ENCODE measurements at places on chromosomes 6 and 20.

GRCh38 chr20:44938637-44939036, 21.6 kb downstream of the TOMM34 start:
- no peak for DNase-seq

- DNase-seq, result peak; percentile 68
These were observed 405.0 kb downstream of the CDKAL1 start for GRCh38 chr6:20939161-20939775.

DNA sequence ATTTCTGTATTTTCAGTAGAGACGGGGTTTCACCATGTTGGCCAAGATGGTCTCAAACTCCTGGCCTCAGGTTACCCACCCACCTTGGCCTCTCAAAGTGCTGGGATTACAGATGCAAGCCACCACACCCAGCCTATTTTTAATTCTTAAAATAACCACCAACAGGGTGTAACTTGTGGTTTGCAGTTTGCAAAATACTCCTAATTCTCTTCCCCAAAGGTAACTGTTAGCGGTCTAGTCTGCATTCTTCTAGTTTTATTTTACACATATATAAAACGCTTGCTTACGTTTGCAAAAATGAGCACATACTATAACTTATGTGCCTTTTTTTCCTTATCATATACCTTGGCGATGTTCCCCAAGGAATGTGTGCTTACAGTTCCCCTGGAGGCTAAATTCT, 25.6 kb upstream of the CHMP4B start:
- DNase-seq, result no peak

GRCh38 chr20:46588532-46589511, 38.4 kb upstream of the OCSTAMP start:
- DNase-seq, result no peak

DNA sequence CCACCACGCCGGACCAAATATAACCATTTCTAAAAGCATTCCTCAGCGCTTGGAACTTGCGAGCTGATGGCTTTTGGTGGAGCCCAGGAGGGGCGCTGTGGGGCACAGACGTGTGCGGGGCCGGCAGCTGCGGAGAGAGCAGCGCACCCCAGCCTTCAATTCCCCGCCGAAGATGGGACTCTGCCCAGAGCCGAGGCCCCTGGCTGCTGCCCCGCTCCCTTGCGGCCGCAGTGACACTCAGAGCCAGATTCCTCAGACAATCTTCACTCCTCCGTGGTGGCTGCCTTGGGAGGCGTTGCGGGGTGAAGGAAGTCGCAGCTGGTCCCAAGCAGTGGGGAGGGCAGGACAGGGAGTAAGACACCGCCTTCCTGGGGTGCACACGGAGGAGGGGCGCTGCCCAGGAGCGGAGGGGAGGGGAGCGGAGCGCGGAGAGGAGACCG, 87.7 kb downstream of the TMEM242 start:
- peak; percentile 12 for DNase-seq

DNA sequence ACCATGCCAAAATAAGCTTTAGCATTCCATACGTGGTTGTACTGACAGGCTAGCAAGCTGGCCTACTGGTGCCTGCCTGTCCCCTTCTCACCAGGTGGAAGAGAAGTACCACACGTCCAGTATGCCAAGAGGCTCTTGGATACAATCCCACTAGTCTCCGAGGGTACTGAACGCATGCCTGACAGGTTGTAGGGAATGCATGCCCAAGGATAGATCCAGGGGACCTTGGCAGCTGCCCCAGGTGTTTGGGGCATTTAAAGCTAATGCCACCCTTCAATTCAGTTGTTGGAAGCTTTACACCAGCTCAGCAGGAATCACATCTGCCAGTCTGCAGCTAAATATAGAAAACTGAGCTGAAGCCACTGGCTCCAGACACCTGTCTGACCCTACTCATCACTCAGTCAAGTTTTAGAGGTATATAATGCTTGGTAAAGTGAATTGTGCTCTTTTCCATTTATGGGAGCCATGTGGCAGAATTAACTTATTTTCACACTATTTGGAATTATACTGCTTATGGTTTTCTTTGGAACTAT, 4.9 kb downstream of the TUBB2B start:
- DNase-seq, result peak; percentile 41

DNA sequence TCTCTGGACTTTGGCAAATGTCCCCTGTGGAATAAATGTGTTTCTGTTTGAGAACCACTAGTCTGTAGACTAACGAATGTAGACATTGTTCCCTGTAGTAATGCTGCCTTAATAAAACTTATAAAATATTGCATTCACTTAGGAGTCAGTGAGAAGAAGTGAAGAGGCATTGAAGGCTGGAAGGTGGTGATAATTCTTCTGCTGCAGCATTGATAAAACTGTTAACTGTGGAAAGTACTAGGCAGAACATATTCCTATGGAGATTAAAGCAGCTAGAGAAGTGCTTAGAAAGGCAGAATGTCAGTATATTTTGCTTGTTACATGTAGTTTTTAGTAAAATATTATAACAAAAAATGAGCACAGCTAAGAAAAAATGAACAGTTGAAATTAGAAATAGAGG, 4.8 kb downstream of the PGK2 start:
- DNase-seq, result no peak

- DNase-seq, result no peak
These were observed 2.0 kb upstream of the SDC4 start for GRCh38 chr20:45350217-45350616.
